ENCODE measurements at places on chromosomes 7 and 10.

DNA sequence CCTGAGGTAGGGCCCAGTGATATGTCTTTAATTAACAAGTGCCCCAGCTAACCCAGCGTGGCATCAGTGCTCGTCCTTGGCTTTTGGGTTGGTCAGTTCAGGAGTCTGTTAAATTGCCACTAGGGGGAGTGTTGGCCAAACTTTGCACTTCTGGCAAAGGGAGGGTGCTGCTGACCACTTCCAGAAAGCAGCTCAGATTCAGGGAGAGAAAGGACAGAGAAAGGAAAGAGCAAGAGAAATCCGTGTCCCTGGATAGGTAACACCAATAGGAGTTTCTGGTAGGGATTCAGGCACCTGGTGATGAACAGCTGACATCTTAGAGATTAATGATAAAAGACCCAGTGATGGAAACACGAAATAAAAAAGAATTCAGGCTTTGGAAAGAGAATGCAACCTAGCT is 243.1 kb upstream of the AOAH start:
- peak; percentile 57 for DNase-seq

DNA sequence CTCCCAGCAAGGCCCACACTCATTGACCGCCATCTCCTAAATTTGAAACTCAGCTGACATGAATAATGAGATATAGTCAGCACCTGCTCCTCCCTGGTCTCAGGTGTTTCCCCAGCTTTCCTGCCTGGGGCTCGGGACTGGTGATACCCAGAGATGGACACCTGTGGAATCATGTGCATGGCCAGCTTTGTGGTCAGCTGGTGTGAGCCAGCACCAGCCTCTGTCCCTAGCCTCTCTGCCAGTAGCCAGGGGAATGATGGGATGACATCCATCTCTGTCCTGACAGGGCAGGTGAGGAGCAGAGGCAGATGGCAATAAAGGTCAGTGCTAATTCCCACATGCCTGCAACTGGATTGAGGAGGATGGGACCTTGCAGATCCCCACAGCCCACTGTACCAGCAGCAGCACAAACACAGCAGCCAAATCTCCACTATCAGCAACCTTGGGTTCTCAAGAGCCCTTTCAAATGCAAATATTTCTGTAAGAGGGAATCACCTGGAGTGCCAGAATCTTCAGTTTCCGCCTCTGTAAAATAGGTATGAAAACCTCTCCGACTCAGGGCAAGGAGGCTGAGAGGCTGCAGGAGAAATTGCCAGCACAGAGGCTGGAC is 329.2 kb upstream of the ZMIZ1 start:
- no peak for DNase-seq

DNA sequence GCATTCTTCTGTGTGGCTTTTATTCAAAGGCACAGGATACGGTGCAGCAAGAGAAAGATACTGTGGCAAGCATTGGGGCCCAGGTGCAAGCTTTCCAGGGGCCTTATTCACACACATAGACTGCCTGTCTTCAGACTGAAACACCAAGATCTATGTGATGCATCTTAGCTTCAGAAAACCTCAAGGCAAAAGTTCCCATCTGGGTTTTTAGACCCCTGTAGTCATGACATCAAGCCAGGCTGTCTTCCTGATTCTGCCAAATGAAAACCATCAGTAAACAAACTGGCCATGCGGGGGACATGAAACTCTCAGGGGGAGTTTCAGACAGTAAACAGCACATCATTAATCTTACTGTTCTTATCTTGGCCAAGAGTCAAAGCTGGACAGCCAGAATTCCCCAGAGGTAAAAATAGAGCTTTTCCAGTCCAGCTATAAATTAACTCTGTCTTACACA is 9.8 kb downstream of the AGBL3 start:
- no peak for DNase-seq

DNA sequence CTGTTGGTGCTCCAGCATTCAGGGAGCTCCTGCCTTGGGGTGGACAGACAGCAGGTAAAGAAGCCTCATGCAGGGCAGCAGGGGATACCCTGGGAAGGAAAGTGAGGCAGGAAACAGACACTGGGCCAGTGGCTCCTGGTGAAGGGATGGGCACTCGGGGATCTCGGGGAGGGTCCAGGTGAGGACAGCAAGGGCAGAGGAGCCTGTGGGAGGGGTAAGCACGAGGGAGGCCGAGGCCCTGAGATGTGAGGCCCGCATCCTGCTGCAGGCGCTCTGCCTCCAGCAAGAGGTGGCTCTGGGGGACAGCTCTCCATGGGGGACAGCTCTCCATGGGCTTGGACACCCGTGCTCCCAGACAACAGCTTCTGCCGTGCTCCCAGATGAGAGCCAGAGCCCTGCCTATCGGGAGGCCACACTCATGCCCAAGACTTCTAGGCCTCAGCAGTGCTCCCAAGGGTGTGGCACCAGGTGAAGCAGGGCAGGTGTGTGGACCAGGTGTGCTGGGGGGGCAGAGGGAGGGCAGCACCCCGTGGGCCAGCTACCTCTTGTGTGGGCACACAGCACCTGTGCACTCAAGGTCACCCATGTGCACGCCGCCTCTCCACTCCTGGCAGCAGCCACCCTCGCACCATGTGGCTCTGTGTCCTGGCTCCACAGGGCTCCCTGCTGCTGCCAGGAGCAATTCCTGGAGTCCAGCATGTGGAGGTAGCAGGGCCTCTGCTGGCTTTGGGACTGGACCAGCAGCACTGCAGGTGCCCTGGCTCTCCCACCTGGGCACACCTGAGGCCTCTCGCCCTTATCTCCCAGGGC is 93.6 kb upstream of the INSIG1 start:
- DNase-seq = no peak

DNA sequence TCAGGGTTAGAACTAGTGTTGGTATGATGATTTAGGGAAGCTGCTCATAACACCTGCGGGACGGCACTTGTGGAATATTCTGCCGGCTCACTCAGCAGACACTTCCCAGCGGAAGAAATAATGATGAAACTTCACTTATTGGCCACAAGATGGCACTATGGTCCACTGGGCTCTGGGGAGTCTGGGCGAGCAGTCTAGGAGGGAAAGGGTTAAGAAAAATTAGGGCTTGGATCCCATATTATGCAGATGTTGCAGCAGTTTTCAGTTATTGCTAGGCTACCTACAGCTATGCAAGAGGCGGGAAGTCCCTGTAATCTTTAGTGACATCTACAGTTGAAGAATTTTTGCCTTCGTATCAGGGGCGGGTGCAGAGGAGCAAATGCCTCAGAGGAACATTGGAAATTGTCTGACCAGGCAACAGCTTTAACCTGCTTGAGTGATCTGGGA is 238.7 kb upstream of the PRSS58 start:
- peak; percentile 30 for DNase-seq

- peak; percentile 82 for DNase-seq
These were observed 673.9 kb downstream of the PHTF2 start for GRCh38 chr7:78472519-78472918.

DNA sequence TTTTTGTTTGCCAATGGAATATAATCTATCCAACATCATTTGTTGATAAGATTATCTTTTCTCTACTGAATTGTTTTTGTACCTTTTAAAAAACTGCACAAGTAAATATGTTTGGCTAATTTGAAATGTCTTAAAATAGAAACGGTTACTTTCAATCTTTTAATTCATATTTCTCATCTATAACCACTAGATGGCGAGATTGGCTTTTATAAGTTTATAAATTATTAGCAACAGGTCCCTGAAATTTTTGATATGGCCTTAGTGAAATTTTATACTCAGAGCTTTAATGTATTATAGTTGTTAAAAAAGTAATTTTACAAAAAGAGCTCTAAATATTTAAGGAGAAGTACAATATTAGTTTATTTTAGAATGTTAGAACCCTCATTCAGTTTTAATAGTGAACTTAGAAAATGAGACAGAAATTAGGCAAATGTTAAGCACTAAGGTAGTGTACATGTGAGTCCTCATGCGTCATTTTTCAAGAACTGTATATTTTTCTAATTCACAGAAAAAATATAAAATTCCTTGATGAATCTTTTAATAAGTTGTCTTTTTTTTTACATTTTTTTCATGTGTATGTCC is 592.5 kb downstream of the ARL4A start:
- DNase-seq = no peak

GRCh38 chr7:100469227-100470044 is 5.4 kb upstream of the SPACDR start:
- DNase-seq = peak; percentile 47

- peak; percentile 76 for DNase-seq
These were observed 2.3 kb downstream of the INPP5A start for GRCh38 chr10:132539894-132540293.

GRCh38 chr7:105202616-105203015 is 186.1 kb downstream of the SRPK2 start:
- no peak for DNase-seq

DNA sequence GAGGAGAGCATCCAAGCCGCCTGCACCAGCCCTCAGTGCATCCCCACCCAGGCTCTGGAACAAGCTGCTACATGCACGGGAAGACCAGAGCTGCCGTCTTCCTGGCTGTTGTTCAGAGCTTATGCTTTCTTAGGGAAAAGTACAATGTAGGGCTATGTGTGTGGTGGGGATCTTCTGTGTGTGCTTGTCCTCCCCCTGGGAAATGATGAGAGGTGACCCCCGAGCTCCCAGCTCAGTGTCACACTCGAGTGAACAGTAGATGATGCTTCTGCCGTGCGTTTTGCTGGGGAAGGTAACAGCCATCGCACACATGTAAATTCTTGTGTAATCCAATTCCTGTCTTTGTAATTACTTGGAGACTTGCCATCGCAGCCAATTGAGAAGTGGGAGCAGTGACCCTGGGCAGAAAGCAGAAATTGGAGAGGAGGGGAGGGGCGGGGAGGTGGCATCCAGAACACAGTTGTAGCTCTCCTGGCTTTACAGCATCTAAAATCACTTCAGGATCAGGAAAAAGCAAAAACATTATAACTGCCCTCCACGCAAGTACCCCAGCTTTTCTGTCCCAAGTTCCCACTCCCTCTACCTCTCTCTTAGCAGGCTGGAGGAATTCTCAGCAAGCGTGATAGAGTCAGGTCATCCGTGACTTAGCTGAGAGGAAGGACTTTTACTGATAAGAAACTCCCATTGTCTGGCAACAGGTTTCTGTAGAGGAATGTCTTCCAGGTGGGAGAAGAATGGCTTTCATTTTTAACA is 149.6 kb downstream of the TCF7L2 start:
- DNase-seq = no peak

GRCh38 chr7:79923953-79924352 is 210.7 kb upstream of the GNAI1 start:
- DNase-seq = no peak

DNA sequence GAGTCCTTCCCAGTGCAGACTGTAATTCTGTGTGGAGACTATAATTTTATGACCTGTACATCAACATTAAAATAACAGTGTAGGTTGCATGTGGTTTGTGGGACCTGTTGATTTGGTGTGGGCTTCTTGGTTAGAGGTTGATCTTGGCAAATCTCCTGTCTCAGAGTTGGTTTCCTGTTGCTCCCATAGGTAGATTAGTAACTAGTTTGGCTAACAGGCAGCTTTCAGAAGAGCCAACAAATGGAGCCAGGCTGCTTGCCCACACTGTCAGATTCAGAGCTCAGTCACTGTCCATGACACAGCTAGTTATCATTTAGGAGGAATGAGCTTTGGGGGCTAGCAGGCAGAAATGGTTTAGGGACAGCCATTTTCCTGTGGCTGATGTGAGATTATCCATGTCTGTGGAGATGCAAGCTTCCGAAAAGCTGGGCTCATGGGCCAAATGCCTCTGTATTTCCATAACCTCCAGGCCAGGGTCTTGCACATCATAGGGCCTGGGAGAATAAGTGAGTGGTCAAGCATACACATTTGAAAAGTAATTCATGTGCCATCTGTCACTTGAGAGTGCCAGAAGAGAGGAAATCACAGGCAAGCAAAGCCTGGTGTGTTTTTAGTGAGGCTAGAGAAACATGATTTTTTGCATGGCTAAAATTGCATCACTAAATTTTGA is 33.4 kb downstream of the CCM2 start:
- DNase-seq = peak; percentile 47

- peak; percentile 63 for DNase-seq
These were observed 220.8 kb upstream of the PRSS58 start for GRCh38 chr7:142478479-142479220.

GRCh38 chr10:986137-986825 is 2.0 kb upstream of the GTPBP4 start:
- DNase-seq = peak; percentile 56

GRCh38 chr7:42070068-42070467 is 166.9 kb downstream of the GLI3 start:
- DNase-seq = peak; percentile 48

GRCh38 chr10:95758351-95759025 is 2.5 kb downstream of the ENTPD1 start:
- no peak for DNase-seq

GRCh38 chr10:88198023-88198422 is 334.6 kb downstream of the PTEN start:
- DNase-seq = no peak

All from HFFc6 (cell line).